CD8-positive, alpha-beta memory T cell (primary cell): ENCODE measurements at places on chromosomes 1 and 21. TPM values are rescaled to one million over a fixed set of nuclear protein-coding genes. Genes with fewer than 3 reads are reported as not detected.

DNA sequence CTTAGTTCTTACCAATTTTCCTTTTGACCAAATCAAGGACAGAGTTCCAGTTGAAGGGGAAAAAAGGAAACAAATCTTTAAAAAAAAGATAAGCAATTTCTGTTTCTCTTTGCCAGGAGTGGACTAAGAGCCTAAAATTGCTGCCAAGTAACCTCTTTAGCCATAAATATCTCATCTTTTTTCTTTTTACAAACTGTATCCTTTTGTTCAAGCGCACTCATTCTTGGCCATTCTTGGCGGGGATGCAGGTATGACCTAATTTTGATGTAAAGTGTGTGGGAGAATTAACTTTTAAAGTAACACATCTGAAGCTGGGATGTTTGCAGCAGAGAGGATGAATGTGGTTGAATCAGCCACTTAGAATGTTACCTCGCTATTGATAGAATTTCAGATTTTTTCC, 13.4 kb upstream of the KIF1B start:
- no peak for DNase-seq

GRCh38 chr1:66679140-66679539, 73.1 kb upstream of the DYNLT5 start:
- no peak for DNase-seq

- DNase-seq, result no peak
These were observed 2.8 kb upstream of the ZC3H12A start for GRCh38 chr1:37471345-37472231.

DNA sequence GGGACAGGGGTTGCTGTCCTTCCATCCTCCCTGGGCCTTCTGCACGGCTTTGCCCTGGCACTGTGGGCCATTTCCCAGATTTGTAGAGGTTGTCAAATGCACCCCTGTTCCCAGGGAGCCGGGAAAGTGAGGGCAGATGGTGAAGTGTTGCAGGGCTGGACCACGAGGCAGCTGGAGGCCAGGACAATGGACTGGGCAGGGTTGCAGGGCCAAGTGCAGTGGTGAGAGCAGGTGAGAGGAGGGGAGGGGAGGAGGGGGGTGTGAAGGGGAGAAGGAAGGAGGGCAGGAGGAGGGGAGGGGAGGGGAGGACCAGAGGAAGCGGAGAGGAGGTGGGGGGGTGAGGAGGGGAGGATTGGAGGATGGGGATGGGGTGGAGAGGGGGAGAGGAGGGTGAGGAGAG, 443.9 kb downstream of the CAMTA1 start:
- DNase-seq, result no peak

DNA sequence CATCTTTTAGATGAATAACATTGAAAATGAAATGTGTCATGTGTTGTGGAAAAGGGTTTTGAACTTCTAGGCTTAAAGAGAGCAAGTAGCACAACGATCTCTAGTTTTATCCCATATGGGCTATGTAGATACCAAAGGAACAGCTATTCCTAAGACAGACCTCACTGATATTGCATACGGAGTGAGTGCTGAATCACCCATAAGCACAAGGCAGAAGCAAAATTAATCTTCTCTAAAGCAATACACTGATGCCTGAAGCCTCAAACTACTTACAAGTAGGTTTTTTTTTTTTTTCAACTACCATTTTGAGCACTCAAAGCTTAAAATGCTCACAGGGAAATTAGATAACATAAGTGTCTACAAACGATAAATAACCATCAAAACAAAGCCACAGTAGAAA, 5.0 kb upstream of the KMO start:
- no peak for DNase-seq

- DNase-seq, result no peak
These were observed 54.1 kb downstream of the MRPL37 start for GRCh38 chr1:54254055-54254454.

GRCh38 chr1:29896791-29897714, 660.7 kb downstream of the PTPRU start:
- no peak for DNase-seq

DNA sequence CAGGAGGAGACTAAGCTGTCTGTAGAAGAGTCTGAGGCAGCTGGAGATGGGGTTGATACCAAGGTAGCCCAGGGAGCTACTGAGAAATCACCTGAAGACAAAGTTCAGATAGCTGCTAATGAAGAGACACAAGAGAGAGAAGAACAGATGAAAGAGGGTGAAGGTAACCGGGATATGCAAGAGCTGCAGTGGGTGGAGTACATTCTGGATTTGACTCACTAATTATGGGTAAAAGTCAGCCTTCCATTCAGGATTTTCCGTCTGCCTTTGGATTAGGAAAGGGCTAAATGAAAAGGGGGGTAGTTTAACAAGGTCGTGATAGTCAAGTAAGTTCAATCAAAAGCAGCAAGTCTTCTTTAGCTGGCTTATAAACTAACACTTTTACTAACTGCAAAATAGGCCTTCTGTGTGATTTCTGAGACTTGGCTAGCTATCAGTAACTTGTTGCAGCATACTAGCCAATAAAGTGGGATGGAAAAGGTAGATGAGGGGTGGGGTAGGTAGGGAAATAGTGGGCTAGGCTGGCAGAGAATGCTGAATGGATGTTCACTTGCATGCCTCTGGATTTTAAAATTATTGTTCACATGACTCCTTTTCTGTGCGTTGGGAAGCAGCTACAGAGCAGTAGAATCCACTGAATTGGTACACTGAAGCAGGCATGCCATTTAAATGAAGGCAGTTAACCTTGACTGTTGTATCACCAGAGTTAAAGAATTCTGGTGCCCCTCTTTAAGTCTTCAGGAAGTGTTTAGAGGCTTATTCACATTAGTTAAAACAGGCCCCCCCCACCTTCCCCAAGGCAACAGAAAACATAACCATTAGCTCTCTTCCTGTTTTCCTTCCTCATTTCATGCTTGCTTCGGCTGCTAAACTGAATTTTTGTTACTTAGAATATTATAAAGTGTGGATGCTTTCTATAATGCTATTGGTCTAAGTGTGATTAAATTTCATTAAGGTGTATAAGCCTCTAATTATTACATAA, 15.4 kb downstream of the CCDC17 start:
- DNase-seq, result no peak

DNA sequence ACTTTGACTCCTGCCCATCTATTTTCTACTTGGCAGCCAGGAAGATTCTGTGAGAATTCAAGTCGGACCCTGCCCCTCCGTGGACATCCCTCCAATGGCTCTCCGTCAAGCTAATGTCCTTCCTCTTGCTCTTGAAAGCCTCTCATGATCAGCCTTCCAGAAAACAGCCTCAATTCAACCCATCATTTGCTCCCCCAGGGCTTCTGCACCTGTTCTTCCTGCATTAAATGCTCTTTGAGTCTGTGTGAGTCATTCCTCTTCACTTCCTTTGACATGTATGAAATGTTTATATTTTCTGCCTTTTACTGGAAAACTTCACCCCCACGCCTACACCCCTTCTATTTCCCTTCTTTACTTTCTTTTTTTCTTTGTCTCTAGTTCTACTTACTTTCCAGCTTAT, 734.1 kb upstream of the ZP4 start:
- DNase-seq, result no peak

DNA sequence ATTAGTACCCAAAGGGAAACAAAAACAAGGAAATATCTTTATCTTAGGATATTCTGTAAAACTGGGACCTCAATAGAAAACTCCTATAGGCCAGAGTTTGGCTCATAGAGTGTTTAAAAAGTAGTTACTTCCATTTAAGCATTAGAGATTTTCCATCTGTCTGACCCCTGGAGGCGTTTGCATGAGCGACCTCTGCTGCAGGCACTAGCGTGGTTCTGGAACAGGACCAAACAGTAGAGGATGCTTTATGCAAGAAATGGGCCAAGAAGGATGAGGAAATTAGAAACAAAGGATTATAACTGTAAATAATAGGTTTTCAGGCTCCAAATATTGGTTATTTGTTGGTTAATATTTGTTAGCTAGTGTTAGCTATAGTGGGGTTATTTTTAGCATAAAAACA, 5.7 kb downstream of the ZBTB40 start:
- no peak for DNase-seq

DNA sequence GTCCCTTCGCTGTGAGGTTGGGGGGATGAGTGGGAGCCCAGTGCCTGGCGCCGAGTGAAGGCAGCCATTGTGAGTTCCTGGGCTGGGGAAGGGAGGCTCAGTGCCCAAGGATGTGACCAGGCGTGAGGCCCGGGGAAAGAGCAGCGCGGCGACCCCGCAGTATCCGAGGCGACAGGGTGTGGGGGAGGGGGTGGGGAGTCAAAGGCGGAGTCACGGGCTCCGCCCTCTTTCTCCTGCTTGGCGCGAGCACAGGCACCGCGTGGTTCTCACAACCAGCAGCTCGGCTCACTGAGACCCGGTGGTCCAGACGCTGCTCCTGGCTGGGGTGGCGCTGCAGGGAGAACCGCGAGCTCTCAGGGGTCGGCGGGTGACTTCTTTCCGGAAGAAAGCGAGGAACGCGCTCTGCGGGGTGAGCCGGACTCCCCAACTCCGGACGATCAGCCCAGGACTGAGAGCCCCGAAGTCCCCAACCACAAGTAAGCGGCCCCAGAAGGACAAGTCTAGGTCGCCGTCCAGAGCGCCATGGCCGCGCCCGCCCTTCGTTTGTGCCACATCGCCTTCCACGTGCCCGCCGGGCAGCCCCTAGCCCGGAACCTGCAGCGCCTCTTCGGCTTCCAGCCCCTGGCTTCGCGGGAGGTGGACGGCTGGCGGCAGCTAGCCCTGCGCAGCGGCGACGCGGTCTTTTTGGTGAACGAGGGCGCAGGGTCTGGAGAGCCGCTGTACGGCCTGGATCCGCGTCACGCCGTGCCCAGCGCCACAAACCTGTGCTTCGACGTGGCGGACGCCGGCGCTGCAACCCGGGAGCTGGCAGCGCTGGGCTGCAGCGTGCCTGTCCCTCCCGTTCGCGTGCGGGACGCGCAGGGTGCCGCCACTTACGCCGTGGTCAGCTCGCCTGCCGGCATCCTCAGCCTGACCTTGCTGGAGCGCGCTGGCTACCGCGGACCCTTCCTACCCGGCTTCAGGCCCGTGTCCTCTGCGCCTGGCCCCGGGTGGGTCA, at the start of gene HPDL:
Gene HPDL, plus strand, starts transcription at position 269 of the 997 bp plus-strand sequence. Its CDS starts 254 bp downstream, at position 523.
- DNase-seq, result peak; percentile 67

DNA sequence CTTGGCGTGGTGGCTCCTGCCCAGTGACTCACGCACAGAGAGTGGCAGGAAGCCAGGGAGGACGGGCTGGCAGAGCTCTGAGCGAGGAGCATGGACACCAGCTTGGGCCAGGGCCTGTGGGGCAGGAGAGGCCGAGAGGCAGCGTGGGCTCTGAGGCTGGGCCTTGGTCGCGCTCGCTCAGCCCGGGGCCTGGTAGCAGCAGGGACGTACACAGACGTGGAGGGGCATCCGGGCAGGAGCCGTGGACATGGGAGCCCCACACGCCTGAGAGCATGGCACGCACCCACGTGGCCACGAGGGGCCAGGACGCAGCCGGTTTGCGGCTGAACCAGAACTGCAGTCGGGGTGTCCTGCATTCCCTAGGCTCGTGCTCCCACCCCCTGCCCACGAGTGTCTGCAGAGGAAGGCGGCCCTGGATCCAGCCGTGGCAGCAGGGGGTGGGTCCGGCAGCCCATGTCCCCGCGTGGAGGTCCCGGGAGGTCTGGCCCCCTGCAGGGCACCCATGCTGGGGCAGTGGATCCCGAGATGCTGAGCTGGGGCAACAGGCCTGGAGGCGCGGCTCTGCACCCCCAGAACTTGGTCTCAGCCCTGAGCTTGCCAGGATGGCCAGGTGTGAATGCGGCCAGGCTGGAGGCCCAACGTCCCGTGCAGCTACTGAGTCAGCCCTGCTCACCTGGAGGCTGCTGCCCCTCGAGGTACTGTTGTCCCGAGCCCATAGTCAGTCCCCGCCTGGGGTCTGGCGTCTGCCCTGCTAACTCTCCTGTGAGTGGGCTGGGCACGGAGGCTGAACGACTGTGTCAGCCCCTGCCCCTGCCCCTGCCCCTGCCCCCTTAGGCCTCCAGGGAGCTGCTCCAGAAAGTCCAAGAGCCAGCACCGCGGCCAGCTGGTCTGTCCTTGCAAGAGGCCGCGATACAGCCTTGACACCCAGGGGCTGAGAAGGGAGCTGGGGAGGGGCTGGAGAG, 61.6 kb downstream of the SLX9 start:
- DNase-seq, result no peak

DNA sequence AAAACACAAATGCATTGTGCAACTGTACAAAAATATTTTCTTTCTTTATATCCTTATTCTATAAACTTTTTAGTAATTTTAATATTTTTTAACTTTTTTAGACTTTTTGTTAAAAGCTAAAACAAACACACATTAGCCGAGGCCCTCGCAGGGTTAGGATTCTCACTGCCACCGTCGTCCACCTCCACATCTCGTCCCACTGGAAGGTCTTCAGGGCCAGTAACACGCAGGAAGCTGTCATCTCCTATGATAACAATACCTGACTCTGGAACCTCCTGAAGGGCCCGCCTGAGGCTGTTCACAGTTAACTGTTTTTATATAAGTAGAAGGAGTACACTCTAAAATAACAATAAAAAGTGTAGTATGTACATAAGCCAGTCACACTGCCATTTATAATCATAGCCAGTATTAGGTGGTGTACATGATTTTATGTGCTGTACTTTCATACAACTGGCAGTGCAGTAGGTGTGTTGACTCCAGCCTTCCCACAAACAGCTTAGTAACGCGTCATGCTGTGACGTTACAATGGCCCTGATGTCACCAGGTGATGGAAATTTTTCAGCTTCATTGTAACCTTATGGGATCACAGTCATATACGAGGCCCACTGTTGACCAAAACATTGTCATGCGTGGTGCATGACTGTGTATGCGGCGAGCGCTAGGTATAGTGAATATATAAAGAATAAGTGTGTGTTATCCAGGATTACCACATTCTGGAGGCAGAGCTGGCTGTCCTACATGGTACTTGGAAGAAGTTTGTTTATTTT, 8.8 kb downstream of the TFF2 start:
- DNase-seq, result no peak

DNA sequence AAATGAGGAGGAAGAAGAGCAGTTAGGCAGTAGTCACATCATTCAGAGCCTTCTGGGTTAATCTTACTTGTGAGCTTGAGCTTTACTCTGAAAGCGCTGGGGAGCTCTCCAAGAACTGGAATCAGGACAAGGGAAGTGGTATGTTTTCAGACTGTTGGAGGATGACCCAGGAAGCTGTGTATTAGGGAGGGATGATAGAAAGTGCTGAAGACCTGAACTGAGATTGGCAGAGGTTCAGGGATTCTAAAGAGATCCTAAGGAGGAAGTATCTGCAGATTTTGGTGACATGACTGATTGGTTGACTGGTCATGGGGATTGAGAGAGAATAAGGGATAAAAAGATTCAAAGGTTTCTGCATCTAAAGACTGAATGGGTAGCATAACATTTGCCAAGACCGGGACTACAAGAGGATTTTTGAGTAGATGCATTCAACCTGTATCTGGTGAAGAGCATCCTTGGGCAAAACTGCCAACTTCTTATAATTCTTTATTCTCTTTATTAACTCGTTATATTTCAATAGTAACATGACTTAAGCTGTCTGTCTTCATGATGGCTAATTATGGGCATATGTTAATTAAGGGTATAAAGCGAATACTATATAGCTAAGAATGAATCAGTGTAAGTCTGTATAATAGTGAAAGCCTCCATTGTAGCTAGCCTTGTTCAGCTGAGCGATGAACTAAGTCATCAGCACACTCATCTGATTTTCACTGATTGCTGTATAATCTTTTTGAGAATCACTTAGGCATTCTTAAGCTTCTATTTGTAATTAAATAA, 41.8 kb downstream of the XCL1 start:
- DNase-seq, result no peak

ALPL gene
- total RNA-seq, result not detected

CLDN19 gene
- not detected for total RNA-seq

OR2L8 gene
- total RNA-seq, result not detected

TMPRSS3 gene
- total RNA-seq, result 20.4 TPM

FTCD gene
- not detected for total RNA-seq

NT5C1A gene
- total RNA-seq, result not detected

EFNA1 gene
- total RNA-seq, result 0.31 TPM

DPH5 gene
- 68.6 TPM for total RNA-seq

LRRC47 gene
- 42.6 TPM for total RNA-seq
